AG09319 (cell line): ENCODE measurements at places on chromosomes 3 and 15.
A peak's percentile ranks its signal among the peaks of the same experiment; 100 is the strongest.

DNA sequence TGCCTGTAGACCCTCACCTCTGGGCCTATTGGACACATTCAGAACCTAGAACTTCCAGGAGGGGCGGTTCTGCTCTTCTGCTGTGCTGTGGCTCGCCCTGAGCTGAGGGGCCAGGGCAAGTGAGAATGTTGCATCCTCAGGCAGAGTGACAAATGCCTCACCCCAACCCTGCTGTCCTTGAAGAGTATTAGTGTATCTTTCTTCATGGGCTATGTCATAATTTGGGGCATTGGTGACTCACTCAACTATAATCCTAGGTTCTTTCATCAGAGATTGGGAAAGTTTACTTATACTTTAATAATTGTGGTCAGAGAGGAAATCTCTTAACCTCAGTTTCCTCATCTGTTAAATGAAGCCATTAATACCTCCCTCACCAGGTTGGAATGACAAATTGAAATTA lies 143.8 kb downstream of the SV2B start:
- DNase-seq: no peak

GRCh38 chr15:101255615-101256241 lies 3.9 kb upstream of the CHSY1 start:
- no peak for DNase-seq

GRCh38 chr3:107988460-107989175 lies 102.2 kb downstream of the CD47 start:
- peak; percentile 20 for DNase-seq

DNA sequence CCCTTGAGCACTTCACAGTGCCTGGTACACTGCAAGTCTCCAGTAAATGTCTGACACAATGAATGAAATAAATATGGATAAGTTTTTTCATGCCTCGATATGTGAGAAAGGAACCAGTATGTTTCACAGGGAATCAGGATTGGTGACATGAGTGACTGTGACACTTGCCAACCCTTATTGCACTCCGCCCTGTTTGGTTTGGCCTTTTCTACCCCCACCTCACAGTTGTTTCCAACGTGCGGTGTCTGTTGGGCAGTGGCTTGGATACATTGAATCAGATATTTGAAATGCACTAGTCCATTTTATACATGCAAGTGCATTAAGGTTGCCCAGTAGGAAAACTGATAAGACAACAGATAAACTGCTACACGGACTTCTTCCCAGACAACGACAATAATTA lies 2.0 kb downstream of the NPHP3 start:
- no peak for DNase-seq

GRCh38 chr3:18098960-18099587 lies 326.1 kb downstream of the SATB1 start:
- peak; percentile 35 for DNase-seq

DNA sequence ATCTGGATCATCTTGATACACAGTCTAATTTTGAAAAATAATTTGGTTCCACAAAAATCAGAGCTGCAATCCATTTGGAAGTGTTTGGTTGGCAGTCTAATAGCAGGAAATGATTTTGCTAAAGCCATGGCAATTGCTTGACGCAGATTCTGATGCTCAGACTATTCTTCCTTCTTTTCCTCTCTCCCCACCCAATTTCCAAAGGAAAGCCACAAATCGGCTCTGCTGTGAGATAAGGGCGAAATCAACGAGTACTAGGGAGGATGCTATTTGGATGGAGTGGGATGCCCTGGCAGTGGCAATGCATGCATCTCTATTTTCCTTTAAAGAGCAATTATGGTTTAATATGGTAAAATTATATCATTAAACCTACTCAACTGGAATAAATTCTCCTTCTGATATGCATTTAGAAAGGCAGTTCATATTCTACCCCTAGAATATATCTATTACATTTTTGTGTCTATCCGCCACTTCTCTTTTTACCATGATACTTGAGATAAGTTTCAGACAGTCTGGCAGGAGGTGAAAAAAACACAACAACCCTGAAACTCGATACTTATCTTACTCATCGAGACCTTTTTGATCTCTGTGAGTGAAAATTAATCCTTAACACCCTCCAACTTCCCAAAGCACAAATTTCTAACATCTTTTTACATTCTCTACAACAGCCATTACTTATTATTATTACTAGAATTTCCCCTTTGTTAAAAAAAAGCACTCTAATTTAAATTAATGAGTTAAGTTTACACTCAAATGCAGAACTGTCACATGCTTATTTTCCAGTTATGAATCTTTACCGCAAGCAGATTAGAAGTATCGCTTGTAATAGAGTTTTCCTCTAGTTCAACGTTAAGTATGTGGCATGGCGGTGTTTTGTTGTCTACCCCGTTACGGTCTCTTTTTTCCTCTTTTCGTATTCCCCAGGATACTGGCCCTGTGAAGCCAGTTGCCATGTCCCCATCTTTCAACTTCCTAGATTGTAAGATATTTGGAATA lies 433.3 kb downstream of the FOXP1 start:
- no peak for DNase-seq

- no peak for DNase-seq
Measured at GRCh38 chr3:126056681-126057500, 27.0 kb downstream of the SLC41A3 start.

DNA sequence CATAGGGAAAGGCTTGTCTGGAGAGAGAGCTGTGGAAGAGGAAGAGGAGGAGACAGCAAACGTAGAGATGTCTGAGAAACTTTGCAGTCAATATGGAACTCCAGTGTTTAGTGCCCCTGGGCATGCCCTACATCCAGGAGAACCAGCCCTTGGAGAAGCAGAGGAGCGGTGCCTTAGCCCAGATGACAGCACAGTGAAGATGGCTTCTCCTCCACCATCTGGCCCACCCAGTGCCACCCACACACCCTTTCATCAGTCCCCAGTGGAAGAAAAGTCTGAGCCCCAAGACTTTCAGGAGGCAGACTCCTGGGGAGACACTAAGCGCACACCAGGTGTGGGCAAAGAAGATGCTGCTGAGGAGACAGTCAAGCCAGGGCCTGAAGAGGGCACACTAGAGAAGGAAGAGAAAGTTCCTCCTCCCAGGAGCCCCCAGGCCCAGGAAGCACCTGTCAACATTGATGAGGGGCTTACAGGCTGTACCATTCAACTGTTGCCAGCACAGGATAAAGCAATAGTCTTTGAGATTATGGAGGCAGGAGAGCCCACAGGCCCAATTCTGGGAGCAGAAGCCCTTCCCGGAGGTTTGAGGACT lies 6.9 kb downstream of the MAP1A start:
- no peak for DNase-seq

DNA sequence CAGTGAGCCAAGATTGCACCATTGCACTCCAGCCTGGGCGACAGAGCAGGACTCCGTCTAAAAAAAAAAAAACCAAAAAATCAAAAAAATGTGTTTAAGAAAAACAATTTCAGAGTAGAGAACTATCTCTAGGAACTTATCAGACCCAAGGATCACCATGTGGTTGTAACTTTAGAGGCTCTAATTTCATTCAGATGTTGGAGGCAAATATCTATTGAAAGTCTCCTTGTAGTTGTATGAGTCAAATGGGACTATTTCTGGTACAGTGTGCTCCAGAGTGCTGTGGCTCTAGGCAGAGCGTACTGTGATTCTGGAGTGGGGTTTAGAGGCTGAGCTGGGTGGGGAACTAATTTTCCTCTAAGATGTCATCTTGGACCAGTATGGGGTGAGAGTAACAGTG lies 398.7 kb downstream of the SHQ1 start:
- peak; percentile 71 for DNase-seq

DNA sequence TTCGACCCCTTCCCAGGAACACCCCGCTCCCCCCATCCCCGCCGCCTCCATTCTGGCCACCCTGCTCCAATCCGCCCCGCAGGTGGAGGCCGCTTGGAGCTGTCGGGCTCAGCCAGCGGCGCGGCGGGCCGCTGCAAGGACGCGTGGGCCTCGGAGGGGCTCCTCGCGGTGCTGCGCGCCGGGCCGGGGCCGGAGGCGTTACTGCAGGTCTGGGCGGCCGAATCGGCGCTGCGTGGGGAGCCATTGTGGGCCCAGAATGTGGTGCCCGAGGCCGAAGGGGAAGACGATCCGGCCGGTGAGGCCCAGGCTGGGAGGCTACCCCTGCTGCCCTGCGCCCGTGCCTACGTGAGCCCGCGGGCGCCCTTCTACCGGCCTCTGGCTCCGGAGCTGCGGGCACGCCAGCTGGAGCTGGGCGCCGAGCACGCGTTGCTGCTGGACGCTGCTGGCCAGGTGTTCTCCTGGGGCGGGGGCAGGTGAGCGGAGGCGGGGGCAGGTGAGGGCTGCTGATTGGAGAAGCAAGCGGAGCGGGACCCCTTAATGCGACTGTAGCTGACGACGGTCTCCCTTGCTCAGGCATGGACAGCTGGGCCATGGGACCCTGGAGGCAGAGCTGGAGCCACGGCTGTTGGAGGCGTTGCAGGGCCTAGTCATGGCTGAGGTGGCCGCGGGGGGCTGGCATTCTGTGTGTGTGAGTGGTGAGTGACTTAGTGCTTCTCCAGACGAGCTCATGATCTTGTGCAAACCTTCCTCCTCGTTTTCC lies 2.5 kb downstream of the RCCD1 start:
- DNase-seq: no peak

- DNase-seq: no peak
Measured at GRCh38 chr3:195555110-195555509, 12.0 kb upstream of the PPP1R2 start.

DNA sequence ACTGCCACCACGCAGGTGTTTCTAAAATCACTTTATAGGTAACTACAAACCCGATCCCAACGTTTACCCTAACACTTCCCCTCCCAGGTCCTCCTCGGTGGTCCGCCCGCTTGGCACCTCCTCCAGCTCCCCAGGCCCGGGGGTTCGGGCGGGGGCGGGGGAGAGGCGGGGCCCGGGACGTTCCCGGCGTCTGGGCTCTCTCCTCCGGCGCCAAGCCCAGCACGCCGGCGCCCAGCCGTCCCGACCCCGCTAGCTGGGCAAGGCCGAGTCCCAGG lies 562 bp downstream of the CGGBP1 start:
- no peak for DNase-seq

DNA sequence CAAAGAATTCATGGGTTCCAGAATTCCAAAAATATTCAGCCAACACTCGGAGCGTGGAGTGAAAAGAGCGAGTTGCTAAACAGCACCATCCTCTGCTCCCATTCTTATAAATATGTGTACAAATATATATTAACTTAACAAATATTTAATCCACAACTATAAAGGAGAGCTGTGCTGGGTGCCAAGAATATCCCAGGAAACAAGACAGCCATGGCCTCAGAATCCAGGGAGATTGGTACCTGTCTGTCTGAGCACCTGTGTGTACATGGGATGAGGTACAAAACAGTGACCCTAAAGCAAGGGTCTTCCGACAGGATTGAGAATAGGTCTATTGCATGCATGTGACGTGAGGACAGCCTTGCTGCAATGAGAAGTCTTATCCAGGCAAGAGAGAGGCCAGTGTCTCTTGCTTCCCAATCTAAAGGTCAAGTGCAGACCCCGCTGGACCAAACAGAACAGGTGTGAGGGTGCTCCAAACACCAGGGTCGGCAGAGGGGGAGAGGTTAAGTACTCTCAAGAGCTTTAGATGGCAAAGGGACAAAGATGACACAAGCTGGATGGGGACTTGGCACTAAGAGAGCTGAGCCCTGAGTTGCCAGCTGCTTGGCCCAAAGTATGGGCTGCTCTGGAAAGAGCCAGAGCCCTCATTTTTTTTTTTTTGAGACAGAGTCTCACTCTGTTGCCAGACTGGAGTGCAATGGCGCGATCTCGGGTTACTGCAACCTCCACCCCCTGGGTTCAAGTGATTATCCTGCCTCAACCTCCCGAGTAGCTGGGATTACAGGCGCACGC lies 36.2 kb downstream of the HOMER2 start:
- DNase-seq: no peak

DNA sequence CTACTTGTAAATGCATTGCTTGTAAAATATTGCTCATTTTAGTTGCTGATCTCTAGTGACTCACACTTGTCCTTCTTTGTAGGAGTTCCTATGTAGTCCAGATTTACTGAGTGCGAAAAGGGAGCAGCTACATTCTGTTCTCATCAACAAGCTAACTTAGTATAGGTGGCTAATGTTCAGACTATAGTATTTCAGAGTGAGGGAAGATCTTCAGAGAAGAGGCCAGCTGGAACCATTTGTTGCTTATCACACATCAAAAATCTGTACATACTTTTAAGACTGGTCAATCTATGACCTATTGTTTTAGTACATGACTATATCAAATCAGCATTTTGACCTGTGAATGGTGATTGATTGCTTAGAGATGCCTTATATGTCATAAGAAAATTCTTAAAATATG lies 71.3 kb upstream of the THSD4 start:
- no peak for DNase-seq

DNA sequence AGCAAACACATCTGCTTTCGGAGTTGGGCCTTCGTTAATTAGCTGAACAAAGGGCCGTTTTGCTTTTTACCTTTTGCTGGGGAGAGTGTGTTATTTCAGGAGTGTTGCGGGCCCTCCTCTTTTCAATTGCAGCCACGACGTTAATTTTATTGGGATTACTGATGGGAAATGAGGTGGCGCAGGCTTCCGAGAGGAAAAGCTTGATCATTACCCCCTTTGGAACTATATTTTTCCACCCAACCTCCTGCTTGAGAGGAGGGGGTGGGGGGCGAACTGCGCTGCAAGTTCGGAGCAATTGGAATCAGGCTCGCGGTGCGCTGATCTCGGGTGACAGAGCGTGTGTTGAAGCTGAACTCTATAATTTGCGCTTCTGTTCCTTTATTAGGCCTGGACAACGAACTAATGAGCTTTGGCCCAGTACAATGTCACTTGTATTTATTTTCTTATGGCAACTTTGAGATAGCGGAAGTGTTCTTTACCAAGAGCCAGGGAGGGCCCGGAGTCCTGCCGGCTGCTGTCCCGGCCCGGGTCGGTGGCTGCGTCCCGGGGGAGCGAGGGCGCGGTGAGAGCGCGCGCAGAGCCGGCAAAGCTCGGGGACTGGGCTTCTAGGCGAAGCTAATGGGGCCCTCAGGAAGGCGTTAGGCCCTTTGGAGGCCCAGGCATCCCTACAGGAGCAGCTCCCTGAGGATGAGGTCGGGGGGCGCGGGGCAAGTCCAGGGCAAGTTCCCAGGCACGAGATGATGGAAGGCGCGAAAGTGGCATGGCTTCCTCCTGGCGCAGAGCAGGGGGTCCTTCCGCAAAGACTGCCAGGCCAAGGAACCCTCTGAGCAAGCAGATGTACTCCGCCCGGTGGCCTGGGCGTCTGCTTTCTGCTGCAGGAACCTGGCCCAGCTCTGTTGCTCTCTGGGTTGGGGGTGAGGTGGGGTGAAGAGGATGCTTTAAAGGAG lies 12.9 kb downstream of the NR2F2 start:
- DNase-seq: no peak

DNA sequence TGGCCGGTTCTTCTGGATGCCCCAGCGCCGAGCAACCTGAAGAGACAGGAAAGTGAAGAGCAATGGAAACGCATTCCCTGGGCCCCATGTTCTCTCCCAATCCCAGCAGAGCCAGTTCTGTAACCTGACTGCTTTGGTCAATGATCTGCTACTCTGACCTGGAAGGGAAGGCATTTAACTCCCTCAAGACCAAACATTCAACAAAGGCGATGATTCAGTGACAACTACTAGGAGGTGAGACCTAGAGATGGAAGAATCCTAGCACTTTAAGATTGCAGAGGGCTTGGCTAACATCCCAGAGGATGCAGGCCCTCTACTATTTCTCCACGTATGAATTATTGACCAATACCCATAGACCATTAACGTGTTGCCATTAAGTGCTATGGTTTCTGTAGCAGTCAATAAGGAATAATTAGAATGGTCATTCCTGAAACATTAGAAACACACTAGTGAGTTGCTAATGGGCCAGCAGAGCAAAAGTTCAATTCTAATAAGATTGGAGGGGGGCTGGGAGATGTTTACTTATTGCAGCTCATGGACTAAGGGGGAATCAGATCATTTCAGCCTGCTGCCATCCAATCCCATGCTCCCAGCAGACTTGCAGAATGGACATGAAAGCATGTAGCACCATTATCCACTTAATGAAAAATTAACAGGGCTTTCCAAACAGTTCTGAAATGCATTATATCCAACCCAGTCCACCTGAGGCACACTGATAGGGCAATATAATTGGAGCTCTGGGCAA lies 56.6 kb downstream of the ETV5 start:
- DNase-seq: no peak
